Fibroblast of skin of abdomen (primary cell): ENCODE measurements at places on chromosomes 3 and 15.

DNA sequence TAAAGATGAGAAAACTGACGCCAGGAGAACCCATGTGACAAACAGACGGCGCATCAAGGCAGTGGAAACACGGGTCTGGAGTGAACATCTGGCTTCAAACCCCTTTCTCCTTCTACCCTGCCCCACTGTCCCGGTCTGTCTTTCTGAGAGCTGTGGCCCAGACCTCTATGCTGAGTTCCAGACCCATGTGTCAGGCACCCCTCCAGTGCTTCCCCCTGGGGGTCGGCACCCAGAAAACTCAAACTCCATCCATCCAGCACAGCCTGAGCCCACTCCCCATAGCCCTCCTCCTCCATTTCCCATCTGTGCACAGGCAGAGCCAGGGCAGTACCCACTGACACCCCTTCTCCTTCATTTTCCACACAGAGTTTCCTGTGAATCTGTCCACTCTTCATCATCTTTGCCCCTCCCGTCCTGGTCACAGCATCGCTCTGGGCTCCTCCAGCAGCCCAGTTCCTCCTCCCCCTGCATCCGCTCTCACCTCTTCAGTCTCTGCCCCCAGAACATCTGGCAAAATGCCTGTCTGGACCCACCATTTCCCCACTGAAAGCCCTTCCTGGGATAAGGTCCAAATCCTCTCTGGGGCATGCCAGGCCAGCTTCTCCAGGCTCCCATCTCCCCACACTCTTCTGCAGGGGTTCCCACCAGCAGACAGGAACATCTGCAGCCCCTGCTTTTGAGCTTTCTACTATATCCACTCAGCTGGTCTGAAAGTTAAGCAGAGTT is 2.9 kb downstream of the FAM240A start:
- no peak for DNase-seq

DNA sequence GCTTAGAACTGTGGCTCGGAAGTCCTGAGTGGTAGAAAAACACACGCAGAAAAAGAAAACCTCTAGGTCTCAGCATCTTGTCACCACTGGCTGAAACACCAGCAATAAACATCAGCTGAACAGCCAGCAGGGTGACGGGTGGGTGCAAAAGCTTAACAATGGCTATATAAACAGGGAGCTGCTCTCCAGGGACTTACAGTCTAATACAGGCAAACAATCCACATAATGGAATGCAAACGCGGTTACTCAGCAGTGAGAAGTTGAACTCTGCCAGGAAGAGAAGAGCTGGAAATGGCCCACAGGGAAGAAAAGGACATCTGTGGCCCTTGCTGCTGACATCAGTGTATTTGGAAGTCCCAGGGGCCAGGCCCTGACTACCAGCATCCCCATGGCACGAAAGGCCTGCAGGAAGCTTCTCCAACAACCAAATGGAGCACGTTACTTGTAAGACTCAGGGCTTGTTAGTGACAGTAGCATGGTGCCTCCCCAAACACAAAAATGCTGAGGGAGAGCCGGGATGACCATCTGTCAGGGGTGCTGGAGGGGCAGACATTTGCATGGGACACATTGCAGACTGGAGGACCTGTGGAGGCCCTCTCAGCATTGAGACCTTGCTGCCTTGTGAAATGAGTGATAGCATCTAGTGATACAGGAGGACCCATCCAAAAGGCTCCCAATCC is 3.0 kb downstream of the HEG1 start:
- peak; percentile 85 for DNase-seq

GRCh38 chr3:53496984-53497383 is 2.6 kb downstream of the CACNA1D start:
- DNase-seq: no peak

DNA sequence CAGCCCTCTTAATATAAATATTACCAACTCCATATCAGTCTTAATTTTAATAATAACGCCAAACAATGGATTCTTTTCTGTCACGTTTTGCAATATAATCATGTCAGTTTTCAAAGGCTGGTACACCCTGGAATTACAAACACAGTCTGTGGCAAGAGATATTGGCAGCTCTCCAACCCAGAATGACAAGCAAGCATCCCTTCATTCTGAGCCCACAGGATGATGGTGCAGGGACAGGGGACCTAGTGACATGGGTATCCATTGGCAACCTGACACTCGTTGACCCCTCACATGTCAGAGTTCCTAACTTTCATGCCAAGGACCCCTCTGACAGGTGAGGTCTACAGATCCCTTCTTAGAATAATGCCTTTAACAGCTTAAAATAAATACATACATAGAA is 154.5 kb upstream of the TSC22D2 start:
- DNase-seq: no peak

- no peak for DNase-seq
These were observed 225.7 kb upstream of the ADAMTS9 start for GRCh38 chr3:64913515-64913914.

- DNase-seq: peak; percentile 83
These were observed 44.6 kb downstream of the SH3BP5 start for GRCh38 chr3:15287565-15288330.

- no peak for DNase-seq
These were observed 2.9 kb downstream of the ALG1L2 start for GRCh38 chr3:130084436-130084980.
